Activated CD4-positive, alpha-beta T cell treated with anti-CD3 and anti-CD28 coated beads for 36 hours (primary cell): ENCODE measurements at places on chromosomes 4 and X.

- no peak for DNase-seq
Observed at GRCh38 chr4:8221985-8222384, 22.9 kb downstream of the SH3TC1 start.

DNA sequence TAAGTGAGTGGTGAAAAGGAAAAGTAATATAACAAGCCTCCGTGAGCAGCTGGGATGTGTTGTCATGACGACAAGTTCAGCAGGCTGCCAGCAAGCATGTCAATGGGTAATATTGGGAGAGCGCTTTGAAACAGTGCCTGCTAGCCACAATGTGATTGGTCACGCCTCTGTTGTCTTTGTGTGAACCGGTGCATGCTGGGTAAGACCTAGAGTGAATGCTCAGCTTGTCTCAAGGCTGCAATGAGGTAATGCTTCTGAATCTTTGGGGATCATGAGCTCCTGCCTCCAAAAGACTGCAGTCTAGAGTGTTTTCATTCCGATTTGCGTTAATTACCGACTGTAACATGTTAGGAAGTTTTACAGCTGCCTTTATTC, 54.9 kb downstream of the STOX2 start:
- DNase-seq, result no peak

DNA sequence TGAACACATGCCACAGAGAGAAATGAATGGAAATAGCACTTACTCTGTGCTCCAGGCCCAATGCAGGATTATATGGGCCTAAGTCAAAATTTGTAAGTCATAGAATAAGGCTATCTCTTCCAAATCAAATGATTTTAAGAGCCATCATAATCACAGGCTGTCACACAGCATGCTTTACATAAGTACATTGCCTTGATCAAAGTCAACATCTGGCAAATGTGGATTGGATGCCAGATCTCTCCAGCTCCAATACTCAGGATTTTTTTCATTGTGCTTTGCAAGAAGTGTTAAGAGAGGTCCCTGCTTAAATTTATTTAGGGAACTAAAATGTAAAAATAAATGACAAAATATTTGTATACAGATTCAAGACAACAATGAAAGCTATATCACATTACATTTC, 299.9 kb downstream of the PRDM5 start:
- DNase-seq, result no peak

DNA sequence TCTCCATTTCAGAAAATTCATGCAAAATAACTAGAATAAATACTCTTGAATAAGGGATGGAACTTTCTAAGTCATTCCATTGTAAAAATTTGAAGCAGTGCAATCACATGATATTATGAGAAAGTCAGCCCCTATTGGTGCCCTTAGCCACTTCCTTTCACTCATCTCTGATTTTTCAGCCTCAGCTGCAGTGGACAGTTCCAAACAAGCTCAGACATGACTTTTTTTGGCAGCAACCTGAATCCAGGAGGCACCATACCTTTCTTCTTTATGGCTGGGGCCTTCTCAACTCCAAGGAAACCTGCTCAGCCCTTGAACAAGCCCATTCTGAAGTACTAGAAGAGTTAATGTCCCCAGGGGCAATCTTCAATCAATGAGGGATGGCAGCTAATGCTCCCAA, 40.5 kb downstream of the MAPK10 start:
- DNase-seq, result no peak

GRCh38 chr4:184250795-184251669, 33.4 kb upstream of the ENPP6 start:
- peak; percentile 36 for DNase-seq

DNA sequence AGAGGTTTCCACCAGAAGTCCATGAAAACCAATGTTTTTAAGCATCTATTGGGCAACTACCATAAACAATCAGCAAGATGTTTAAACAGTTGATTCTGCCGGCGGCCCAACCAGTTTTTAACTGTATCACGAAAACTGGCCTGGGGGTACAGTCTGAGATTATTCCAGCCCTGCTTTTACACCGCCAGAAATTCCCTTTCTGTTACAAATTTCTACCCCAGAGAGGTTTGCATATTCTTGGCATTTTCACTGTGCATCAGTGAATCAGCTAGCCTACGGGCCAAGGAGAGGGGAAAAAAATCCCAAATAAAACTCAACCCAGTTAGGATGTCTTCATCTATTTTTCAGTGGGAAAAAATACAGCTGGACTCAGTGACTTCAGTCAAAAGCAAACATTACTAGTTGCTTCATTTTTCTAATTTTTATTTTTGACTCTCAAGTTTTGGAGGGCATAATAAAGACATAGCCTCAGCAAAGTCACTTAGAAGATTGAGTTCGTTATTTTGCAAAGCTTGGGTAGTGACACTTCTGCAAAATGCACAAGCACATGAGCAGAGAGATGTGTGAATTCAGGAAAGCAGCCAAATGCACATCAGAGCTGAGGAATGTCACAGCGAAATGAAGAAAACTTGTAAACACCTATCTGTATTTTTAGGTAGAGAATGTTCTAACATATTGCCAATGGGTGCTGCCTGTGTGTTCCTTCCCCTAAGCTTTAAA, 167.8 kb upstream of the GK2 start:
- no peak for DNase-seq

GRCh38 chr4:25129917-25130316, 30.3 kb downstream of the SEPSECS start:
- no peak for DNase-seq

- no peak for DNase-seq
Observed at GRCh38 chrX:108347800-108348199, 90.4 kb downstream of the COL4A6 start.

GRCh38 chr4:85610450-85610849, 135.5 kb downstream of the ARHGAP24 start:
- peak; percentile 30 for DNase-seq

DNA sequence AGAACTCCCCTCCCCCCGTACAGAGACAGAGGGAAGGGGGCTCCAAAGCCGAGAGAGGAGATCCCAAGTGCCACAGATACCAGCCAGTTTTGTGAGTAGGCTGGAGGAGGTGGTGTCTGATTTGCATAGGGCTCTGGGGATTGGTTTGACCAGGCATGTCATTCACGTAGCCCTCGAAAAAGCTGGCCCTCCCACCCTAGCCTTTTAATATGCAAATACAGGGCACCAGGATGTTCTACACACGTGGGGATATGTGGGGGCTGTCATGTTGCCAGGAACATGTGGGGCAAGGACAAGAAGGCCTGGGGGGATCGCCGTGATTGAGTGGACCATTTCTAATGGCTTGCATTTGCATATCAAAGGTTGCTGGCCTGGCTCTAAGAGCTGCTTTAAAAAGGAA, 272.9 kb downstream of the PPP1R2C start:
- DNase-seq, result no peak

DNA sequence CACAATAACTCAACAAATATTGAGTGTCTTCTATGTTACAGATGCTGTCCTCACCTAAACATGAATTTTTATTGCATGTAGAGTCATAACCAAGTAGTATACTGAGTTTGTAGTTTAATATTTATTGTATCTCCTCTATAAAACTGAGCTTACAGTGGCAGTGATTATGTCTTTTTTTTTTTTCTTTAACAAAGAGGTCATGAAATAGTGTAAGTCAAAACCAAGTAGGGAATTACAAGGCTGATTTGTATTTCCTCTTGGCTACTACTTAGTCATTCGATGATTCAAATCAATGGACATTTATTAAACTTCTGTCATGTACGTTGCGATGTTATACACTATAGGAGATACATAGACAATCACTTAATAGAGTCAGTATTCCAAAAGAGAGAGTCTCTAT, 48.4 kb downstream of the IL15 start:
- no peak for DNase-seq

DNA sequence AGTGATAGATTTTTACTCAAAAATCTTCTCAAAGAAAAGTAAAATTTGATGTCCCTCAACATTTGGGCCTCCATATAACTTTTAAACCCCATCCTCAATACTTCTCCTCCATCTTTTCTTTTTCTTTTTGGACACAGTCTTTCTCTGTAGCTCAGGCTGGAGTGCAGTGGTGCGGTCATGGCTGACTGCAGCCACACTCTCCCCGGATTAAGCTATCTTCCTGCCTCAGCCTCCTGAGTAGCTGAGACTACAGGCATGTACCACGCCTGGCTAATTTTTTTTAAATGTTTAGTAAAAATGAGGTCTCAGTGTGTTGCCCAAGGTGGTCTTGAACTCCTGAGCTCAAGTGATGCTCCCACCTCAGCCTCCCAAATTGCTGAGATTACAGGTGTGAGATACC, 33.1 kb downstream of the KDM6A start:
- DNase-seq, result no peak

DNA sequence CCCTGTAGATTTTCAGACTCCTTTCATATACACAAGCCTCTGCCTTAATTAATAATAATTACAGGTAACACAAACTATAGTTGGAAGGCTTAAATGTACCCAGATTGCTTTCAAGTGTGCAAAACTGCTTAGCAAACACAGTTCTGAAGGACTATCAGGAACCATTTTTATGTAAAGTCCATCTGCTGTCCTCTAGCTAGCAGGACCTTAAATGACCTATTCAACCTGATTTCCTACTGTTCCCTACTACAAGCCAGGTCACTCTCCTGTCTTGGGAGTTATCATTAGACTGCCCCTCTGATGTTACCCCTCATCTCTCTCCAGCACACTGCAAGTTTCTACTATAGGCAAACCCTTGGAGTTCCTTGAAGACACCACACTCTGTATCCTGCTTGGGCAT, 157.3 kb downstream of the GBA3 start:
- DNase-seq, result no peak

GRCh38 chrX:55908661-55909212, 191.2 kb downstream of the RRAGB start:
- peak; percentile 11 for DNase-seq

DNA sequence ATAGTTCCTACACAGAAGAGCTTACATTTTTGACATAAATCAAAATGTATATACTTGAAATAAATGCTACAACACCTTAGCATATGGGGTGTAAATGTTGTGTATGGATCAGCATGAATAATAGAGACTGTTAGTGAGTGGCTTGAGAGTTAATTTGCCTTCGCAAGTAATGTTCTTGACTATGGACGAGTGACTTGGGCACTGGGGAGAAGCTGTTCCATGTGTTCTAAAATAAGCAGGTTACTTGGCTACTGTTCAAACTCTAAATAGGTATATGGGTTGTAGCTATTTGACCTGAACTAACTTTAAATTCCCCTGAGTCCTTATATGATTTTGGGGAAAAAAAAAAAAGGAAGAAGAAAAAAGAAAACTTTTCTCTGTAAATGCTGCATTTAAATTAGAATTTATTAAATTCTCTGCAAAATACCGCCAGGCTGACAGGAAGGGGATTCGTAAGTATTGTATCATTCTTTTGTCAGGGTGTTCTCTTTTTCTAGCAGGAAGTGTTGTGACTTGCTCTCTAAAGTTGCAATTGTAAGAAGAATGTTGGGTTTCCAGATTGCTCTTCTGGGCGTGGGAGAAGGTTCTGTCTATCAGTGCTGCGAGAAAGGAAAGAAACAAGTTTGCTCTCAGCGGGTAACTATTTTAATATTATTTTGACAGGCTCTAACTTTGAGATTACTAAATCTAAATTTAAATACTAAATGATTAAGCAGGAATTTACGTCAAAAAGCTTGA, 32.2 kb downstream of the PLS3 start:
- no peak for DNase-seq

- DNase-seq, result no peak
Observed at GRCh38 chr4:123869286-123870215, 473.0 kb downstream of the SPRY1 start.

DNA sequence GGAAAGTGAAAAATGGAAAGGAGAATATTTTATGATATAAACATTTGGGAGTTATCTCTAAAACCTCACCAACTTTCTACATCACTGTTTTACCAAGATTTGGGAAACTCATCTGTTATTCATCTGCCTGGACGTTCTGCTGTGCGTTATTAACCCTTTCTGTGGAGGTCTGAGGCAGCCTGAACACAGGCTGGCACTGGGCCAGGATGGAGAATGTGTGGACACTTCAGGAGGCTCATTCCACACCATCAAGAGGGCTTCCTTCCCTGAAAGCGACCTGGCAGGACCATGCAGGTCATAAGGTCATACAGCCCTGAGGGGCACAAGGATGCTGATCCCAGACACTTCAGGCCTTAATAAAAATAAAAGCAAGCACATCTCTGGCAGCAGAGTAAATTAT, 31.2 kb upstream of the TMEM184C start:
- DNase-seq, result no peak

DNA sequence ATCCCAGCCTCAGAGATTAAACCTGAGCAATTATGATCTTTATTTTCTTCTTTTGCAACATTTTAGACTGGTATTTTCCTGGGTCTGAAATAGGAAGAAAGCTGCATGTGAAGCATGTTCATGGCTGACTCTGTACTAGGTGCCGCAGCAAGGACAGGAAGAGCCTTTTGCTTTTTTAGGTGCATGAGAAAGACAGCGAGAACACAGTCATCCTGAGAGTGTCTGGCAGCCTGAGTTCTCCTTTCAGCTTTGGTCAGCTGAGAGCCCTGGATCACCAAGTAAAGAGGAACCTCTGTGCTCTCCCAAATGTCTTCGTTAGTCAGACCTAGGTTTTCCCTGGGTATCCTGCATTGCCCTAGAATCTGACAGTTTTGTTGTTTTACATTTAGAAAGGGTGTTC, 29.8 kb downstream of the FAM149A start:
- DNase-seq, result peak; percentile 10

DNA sequence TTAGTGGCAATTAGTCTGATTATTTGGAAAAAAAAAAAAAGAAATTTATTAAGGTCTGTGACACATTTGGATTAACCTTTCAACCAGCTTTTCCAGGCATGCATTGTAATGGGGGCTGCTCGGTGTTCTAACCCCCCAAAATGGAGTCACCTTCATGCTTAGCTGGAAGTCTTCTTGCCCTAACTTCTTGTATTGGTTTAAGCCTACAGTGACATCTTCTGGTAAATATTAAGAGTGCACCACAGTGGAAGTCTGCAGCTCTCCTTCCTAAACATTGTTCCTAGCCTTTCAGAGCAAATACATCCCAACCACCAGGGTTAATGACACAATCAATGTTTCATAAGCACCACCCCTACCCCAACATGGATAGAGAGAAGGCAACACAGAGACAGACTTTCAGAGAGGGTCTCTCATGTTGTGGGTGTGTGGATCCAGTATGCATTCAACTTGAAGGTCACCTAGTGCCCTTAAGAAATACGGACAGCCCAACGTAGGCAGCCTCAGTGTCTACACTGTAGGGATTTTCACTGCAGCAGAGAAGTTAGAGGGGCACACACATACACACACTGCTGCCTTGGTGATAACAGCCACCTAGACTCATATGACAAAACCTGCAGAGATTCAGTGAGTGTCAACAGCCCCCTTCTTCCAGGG, 142.9 kb upstream of the MBNL3 start:
- no peak for DNase-seq

GRCh38 chr4:148265627-148266026, 176.6 kb downstream of the NR3C2 start:
- no peak for DNase-seq
